ENCODE measurements at places on chromosomes 3 and 15.

- DNase-seq, result peak; percentile 76
Observed at GRCh38 chr3:132180337-132180791, 136.8 kb upstream of the ACP3 start.

GRCh38 chr3:127604035-127604434 is 5.8 kb downstream of the MCM2 start:
- no peak for DNase-seq

- peak; percentile 19 for DNase-seq
Observed at GRCh38 chr3:120450600-120451271, at the start of gene FSTL1. Gene FSTL1 (minus strand): TSS chr3:120450992. CDS start chr3:120450746, 246 bp downstream.

DNA sequence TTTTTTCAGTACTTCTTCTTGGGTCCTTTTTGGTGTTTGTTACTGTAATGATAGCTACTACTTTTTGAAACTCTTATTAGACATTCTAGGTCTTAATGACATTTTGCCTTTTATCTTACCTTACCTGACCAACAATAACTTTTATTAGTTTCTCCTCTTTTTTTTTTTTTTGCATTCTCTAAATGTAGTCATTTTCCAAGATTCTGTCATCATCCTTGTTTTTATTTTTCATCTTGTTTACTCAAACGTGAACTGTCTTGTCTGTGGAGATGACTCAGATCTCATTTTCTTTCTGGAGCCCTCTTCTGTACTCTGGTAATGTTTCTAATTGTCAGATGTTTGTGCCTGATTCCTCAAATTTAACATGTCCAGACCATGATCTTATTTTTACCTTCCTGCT is 2.9 kb downstream of the ABHD5 start:
- DNase-seq, result no peak

DNA sequence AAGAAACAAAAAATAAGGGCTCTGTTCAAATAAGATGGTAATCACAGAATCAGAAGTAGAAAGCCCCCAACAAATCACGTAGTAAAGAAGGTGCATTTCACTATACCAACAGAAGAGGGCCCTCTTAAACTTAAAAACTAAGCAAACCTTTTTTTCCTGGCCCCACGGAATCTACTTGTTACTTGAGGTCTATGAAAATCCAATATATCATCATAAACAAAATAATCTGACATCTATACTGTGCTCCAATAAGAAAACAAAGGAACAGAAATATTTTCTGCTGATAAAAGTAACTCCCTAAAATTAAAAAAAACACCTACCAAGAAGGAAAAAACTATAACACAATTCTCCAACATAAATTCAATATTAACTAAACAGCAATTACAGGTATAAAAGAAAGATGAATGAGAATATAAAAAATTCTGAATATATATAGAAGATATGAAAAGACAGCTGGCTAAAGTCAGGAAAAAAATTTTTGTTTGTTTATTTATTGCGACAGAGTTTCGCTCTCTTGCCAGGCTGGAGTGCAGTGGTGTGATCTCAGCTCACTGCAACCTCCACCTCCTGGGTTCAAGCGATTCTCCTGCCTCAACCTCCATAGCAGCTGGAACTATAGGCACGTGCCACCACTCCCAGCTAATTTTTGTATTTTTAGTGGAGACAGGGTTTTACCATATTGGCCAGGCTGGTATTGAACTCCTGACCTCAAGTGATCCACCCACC is 81.8 kb downstream of the CLASP2 start:
- peak; percentile 17 for DNase-seq

DNA sequence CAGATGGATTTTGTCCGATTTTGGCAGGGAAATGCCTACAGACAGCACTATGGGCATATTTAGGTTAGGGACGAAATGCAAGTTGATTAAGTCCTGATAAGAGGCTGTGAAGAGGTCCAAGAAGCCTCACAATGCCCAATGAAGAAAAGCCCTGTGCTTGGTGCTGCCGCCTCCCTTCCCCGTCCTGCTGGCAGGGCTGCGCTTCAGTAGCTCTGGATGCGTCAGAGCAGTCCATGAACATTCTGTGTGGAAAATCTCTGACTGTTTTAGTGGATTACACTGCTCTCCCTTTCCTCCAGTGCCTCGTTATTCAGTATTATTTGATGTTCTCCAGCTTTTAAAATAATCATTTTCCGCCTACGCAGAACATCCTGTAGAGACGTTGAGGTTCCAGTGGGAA is 39.6 kb downstream of the MLH1 start:
- DNase-seq, result no peak

- DNase-seq, result no peak
Observed at GRCh38 chr15:63146684-63147083, 10.6 kb downstream of the RPS27L start.

DNA sequence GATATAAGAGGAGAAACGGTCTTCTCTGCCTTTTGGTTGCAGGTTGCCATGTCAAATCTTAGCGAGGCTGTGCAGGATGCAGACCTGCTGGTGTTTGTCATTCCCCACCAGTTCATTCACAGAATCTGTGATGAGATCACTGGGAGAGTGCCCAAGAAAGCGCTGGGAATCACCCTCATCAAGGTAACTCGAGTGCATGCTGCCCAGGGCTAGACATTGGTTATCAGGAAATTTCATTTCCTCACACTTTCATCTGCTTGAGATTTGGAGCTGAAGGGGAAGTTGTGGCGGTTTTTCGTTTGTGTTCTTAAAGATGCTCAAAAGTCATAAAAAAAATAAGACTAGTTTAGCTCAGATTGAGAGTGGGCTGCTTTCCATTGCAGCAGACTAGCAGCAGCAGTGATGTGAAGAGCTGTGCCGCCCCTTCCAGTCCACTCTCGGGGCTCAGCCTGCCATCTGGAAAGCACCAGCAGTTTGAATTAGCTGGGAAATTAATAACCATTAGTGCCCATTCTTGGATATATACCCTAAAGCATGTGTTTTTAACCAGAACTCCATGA is 32.2 kb downstream of the GPD1L start:
- no peak for DNase-seq

- no peak for DNase-seq
Observed at GRCh38 chr15:51262463-51262862, 75.9 kb downstream of the CYP19A1 start.

DNA sequence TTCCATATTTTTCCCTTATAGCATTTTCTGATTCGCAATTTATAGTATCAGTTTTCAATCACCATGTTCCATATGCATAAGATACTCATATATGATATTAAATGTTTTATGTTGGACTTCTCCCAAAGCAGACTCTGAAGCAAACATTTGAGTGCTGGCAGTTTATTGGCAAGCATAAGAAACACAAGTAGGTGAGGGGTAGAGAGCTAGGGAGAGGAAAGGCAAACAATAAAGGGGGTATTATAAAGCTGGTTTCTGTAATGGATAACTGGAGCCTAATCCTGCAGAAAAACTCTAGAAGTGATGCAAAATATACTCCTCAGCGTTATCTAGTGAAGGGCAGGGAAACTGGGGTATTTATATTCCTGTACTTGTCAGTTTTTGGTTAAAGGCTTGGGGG is 491.5 kb upstream of the TGFBR2 start:
- DNase-seq, result no peak

DNA sequence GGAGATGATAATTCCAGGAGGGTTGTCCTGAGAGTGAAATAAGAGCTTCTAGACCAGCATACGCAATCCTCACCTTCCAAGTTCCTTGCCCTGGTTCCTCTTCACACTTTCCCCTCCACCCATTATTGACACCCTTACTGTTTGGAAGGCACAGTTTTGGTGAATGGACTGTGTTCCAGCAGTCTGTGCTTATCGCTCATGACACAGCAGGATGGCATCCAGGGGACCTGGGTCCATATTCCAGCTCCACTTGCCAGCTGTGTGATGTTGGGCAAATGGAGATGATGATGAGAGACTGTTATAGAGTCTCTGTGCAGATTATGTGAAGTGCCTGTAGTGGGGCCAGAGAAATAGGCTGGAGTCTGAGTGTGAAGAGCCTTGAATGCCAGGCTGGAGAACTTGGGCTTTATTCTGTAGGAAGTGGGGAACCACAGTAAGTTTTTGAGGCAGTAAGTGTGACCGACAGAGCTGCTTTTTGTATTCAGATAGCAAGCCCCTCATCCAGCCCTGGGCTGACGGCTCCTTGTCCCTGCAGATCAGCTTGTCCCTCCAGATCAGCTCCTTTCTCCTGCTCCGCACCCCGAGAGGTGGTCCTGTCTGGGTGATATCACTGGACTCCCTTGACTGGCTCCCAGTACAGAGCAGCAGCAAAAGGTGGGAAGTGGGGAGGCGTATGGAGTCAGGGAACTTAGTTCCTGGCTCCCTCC is 8.1 kb downstream of the KBTBD13 start:
- no peak for DNase-seq

GRCh38 chr3:69200384-69201068 is 78.1 kb upstream of the LMOD3 start:
- DNase-seq, result peak; percentile 60

- DNase-seq, result no peak
Observed at GRCh38 chr15:84924077-84924731, 39.7 kb downstream of the SLC28A1 start.

GRCh38 chr15:35484231-35484945 is 61.6 kb downstream of the DPH6 start:
- DNase-seq, result no peak

DNA sequence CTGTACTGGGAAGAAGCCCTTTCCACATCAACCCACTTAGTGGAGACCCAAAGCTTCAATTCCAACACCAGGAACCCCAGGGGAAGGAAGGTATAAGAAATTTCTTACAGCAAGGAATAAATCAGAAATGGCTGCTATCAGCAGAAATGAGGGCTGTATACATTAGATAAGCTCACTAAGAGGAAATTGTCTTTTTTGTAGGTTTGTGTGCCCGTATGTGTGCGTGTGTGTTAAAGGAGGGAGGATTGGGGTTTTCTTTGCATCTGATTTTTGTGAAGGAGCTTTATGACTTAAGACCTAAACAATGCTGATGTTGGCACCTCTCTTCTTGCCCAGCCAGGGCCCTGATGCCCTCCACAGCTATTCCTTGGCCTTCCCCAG is 18.6 kb downstream of the ARRDC4 start:
- DNase-seq, result no peak

All from NCI-H2081 (cell line).